Jurkat, Clone E6-1 (cell line): ENCODE measurements at places on chromosomes 1 and 21.

DNA sequence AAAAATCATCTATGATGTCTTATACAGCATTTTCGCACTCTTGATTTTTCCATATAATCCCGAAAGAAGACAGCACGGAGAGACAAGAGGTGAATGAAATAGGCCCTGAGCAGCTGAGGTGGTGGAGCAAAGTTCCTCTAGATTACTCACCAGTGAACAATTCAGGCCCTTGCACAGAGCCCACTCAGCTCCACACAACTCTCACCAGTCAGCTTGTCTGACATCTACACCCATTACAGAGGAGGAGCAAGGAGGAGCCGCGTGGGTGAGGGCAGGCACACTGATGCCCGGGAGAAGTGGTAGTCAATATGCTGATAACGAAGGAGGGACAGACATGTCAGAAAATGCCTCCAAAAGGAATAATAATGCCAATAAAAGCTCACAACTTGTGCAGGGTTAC, 59.9 kb downstream of the DNM3 start:
- no peak for DNase-seq

GRCh38 chr1:152018537-152018936, 18.3 kb downstream of the S100A11 start:
- DNase-seq = no peak

- DNase-seq = peak; percentile 51
Measured at GRCh38 chr1:212635141-212635631, 26.6 kb downstream of the ATF3 start.

GRCh38 chr21:38740090-38740489, 65.6 kb upstream of the ETS2 start:
- no peak for DNase-seq

- no peak for DNase-seq
Measured at GRCh38 chr1:82121421-82121820, 320.7 kb downstream of the ADGRL2 start.

DNA sequence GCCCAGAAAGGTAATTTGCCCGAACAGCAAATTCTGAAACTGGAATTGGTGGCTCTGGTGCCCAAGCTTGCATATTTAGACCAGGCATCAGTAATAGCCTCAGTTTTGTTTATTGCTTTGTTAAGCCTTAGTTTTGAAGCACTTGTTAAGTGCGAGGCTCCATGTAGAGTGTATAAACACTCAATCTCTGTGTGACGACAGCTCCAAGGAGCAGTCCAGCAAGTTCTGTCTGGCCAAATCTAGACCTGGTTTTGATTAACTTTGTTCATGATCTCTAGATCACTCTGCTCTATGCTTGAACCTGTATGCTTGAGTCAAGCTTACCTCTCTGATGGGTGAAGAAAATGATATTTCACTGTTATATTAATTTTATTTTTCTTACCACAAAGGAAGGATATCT, 37.4 kb downstream of the DOP1B start:
- no peak for DNase-seq

DNA sequence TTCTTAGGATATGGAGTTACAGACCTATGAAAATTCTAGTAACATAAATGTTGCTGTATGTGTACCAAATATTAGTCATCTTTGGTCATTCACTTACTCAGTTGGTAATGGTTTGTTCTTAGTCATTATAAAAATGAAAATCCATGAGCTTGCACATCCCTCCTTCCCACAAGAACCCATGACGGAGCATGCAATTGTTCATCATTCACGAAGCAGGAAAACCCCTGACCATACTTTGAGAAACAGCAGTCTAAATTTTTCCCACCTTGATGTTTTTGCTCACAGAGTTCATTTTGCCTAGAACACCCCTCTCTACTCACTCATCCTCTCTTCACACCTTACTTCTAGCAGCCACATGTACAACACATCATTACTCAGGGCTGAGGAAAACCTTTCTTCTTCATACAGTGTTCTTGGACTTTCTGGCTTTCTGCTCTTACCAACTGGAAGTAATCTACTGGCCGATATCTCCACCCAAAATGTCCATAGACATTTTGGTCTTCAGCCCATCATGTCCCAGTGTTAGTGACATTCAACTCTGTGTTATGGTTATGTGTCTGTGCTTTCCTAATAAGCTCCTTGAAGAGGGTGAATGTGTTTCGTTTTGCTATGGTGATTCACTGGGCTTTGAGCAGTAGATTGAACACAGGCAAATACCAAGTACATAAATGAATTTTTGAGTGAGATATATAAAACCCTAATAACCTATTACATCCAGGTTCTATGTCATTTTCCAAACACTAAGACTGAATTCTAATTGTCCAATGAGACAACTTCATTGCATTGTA, 189.9 kb downstream of the ZC3H11B start:
- no peak for DNase-seq

- DNase-seq = no peak
Measured at GRCh38 chr1:77382366-77382765, 100.5 kb downstream of the AK5 start.

DNA sequence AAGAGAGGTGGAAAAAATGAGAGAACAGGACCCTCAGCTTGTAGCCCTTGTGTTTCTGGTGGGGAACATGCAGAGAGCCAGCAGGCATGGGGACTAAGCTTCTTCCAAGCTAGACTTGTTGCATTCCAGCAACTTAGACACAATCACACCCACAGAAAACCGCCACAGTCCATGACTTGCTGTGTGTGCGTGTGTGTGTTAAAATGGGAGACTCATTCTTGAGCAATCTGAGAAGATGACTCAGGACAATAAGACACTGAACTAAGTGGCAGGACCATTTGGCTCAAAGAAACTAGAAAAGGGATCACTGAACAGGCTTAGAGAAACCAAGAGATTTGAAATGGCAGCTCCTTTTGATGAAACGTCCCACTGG, 78.0 kb downstream of the HLX start:
- no peak for DNase-seq

- DNase-seq = no peak
Measured at GRCh38 chr1:16474166-16474800, 33.8 kb downstream of the NECAP2 start.

DNA sequence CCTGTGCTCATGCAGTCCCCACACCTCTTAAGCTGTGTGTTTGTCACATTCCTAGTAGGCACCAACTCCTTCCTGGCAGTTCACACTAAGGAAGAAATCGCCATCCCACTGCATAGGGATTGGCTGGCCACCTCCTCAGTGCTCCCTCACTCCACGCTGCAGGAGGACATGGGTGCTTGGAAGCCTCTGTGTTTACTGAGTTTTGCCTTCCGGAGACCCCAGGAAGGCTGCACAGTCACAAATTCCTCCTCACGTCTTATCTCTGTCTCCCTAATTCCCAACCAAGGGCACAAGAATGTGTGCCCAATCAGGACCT, 93.8 kb upstream of the GALNT2 start:
- no peak for DNase-seq

- no peak for DNase-seq
Measured at GRCh38 chr1:109904105-109904817, 6.4 kb upstream of the CSF1 start.

DNA sequence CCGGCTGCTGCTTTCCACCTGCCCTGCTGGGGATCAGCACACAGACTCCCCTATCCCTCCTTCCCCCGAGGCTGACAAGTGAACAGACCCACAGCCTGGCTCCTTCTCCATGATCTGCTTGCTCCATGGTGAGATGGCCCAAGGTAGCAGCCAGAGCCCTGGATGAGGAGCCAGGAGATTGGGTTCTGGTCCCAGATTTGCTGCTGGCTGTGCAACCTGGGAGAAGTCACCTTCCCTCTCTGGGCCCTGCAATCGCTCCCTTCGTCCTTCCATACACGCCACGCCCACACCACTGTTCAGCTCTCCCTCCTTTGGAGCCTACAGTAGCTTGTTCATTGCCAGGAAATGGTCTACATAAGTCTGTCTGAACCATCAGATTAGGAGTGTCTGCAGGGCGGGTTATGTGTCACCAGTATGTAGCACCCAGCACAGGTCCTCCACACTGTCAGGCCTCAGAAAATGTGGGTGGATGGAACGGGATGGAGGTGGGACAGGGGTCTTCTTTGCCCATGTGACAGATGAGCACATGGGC, 9.2 kb upstream of the EPHA8 start:
- no peak for DNase-seq

GRCh38 chr1:7482772-7483495, 288.2 kb upstream of the VAMP3 start:
- no peak for DNase-seq

DNA sequence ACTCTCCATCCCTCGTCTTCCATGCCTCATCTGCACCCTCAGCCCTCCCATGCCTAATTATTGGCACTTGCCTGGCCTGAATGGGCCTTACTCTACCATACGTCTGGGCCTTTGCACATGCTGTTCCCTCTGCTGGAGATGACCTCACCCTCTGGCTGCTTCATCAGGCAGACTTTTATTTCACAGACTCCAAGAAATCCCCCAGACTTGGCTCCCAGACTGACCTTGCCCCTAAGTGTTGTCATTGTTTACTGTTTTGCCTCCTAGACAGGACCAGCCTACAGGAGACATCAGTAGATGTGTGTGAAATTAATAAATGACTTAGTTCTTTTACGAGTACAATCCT, 5.2 kb upstream of the AHDC1 start:
- DNase-seq = no peak

DNA sequence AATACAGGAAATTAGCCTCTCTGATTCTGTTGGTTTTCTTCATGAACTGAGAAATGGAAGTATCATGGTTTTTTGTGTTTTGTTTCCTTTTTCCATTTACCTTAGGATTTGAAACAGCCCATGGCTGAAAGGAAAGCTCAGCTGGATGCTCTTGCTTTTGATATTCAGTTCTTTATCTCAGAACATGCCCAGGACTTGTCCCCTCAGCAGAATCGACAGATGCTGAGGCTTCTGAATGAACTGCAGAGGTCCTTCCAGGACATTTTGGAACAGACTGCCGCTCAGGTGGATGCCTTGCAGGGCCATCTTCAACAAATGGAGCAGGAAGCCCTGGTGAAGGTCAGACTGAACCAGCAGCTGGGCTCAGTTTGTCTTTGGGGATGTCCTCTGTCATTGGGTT, 142.4 kb downstream of the MACF1 start:
- DNase-seq = no peak

GRCh38 chr1:94322696-94323095, 85.3 kb upstream of the ARHGAP29 start:
- no peak for DNase-seq

GRCh38 chr1:37859507-37860345, at the start of gene MTF1:
MTF1 (minus strand) TSS chr1:37859592; CDS start chr1:37857658, 1,934 bp downstream.
- DNase-seq = peak; percentile 95

GRCh38 chr1:145879775-145880174, 5.9 kb downstream of the ANKRD35 start:
- no peak for DNase-seq

DNA sequence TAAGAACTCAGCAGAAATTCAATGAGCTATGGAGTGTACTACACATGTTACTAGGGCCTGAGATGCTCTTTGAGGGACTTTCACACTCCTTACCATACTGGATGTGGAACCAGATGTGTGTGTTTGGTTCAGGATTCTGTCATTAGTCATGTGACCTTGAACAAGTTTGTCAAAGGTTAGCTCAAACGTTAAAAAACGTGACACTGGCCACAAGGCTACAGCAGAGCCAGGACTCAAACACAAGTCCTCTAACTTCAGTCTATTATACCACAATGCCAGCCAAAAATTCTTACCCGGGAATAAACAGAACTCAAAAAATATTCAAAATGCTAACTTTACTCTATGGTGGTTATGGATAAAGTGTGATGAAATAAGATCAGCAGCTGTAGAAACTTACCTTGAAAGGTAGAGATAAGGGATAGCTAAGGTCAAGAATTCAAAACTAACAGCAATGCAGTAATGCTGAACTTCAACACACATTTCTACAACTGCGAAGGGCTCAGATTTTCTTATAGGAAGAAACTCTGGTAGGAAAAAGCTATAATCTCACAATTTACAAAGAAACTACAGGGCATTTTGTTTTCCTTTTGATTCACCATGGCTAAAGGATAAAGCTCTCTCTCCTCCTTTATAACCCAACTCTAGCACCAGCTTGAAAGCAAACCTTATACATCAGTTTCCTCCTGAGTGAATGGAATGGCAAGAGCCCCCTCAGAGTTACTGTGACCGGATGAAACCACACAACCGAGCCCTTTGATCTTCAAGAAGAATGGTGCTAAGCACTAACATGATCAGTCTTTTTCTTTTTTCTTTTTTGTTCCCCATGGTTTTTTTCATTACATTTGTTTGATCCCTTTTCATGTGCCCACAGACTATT, 233.9 kb downstream of the SLC45A1 start:
- peak; percentile 65 for DNase-seq

GRCh38 chr21:34885626-34886239, 163.4 kb downstream of the RUNX1 start:
- DNase-seq = no peak

DNA sequence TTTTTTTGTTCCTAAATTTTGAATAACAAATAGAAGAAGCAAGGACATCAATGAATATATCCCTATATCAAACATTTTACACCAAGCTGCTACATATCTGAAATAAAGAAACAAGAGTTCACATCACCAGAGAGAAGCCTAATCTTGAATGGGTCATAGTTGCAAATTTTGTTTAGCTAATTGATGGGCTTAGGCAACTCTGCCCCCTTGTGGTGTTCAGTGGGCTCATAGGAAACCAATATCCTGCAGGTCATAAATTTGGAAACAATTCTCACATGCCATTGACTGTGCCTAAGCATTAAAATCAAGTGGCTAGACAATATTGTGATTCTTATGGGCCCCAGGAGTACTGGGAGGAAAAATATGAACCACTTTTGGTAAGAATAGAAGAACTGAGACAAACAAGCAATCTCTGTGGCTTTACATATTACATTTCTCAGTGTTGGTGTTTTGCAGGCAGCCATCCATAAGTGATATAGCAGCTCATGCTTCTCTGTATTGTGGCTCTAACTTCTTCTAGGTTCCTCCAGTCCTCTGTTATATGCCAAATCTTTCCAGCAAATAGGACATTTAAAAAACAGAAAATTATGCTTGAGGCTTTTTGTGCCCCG, 1262.8 kb upstream of the PRMT6 start:
- DNase-seq = peak; percentile 45

DNA sequence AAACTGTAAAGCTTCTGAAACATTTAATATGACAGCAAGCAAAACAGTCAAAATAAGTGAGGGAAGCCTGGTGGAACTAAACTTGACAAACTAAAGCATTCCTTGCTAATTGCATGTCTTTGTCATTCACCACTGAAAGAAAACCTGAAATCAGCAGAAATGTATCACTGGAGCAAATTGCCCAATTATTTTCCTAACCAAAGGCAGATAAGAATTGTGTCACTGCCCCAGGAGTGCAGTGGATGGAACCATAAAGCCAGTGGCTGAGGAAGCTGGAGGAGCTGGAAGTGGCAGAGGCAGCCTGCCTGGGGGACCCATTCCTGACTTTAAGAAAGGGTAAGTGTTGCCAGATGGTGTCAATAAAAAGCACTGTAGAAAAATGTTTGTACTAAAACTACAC, 2.7 kb upstream of the SLC30A10 start:
- DNase-seq = no peak

DNA sequence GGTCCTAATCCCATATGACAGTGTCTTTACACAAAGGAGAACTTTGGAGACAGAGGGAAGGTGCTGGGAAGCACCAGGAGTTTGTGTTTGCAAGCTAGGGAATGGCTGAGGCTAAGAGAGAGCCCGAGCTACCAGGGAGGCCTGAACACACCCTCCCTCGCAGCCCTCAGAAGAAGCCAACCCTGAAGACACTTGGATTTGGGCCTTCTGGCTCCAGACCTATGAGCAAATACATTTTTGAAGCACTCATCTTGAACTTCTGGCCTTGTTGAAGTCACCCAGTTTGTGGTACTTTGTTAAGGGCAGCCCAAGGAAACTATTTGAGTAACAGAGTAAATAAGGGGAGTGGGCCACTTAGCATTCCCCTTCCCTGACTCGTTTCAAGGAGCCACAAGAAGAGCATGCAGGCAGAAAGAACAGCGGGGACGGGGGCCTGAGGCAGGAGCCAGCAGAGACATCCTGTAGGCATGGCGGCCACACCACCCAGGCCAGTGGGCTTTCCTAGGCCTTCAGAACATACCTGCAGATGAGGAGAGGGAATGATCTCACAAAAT, 13.2 kb upstream of the QSOX1 start:
- DNase-seq = no peak
